ENCODE measurements at places on chromosomes 3 and 15.

DNA sequence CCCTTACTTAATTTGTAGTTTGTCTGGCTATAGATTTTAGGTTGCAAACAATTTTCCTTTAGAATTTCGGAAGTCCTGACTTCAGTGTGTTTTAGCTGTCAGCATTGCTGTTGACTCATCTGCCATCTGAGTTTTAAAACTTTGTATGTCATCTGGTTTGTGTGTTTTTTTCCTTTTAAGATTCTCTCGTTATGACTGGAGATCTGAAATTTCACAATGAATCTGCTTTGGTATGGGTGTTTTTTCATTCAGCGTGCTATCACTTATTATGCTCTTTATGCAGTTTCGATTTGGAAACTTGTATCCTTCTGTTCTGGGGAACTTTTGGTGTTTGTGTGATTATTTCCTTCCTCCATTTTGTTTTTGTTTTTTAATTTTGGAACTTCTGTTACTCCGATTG lies 53.7 kb upstream of the ZNF280D start:
- DNase-seq: no peak

DNA sequence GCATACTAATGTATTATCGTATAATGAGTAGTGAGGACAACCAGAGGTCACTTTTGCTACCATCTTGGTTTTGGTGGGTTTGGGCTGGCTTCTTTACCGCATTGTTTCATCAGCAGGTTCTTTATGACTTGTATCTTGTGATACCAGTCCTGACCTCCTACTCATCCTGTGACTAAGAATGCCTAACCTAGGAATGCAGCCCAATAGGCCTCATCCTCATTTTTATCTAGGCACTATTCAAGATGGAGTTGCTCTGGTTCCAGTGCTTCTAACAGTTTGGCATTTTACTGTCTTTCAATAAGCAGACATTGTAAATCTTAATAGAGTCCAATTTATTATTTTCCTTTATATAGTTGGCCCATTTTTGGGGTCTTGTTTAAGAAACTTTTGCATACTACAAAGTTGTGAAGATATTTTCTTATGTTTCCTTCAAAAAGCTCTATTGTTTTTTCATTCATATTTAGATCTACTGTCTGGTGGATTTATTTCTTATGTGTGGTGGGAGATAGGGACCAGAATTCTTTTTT lies 60.8 kb upstream of the RNU6-1 start:
- no peak for DNase-seq

GRCh38 chr15:78104566-78105475 lies 12.5 kb downstream of the SH2D7 start:
- no peak for DNase-seq

DNA sequence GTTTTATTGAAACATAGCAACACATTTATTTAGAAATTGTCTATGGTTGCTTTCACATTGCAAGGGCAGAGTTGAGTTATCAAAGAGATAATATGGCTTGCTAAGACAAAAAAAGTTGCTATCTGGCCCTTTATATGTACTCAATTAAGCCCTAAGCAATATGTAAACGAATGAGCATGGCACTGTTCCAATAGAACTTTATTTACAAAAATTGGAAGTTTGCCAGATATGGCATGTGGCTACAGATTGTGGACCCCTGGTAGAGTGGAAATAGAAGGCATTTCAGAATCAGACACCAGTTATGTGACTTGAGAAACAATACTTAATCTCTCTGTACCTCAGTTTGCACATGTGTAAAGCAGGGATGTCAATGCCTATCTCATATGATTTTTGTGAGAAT lies 515.6 kb upstream of the SGO1 start:
- DNase-seq: no peak

DNA sequence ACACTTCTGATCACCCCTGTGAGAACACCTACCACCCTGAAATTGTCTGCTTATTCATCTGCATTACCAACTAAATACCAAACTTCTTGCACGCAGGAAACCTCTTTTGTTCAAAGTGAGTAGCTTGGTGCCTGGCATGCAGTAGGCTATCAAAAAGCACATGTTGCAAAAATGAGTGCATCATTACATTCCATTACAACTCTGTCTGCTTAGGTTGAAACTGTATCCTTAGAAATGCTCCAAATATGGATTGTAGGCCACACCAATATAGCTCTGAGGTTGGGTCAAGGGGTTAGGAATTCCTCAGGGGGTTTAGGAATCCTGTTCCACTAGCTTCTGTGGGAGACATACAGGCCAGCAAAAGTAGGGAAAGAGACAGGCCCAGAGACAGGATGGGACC lies 107.2 kb downstream of the THRB start:
- no peak for DNase-seq

DNA sequence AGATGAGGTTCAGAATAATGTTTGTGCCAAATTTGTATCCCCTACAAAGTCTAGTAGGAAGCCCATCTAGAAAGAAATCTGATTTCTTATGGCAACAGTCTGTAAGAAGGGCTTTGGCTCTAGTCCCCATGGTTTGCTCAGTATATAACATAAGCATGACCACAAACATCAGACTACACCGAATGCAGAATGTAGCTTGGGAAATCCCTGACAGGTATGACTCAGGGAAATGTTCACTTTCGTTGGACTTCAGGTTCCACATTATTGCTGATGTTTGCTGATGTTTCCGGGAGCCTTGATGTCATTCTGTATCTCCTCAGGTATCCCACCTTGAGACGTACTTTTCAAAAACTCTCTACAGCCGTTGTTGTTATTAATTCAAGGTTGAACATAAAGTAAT lies 304.4 kb upstream of the TGFBR2 start:
- no peak for DNase-seq

GRCh38 chr15:64690578-64691296 lies 84.7 kb downstream of the RBPMS2 start:
- DNase-seq: no peak

DNA sequence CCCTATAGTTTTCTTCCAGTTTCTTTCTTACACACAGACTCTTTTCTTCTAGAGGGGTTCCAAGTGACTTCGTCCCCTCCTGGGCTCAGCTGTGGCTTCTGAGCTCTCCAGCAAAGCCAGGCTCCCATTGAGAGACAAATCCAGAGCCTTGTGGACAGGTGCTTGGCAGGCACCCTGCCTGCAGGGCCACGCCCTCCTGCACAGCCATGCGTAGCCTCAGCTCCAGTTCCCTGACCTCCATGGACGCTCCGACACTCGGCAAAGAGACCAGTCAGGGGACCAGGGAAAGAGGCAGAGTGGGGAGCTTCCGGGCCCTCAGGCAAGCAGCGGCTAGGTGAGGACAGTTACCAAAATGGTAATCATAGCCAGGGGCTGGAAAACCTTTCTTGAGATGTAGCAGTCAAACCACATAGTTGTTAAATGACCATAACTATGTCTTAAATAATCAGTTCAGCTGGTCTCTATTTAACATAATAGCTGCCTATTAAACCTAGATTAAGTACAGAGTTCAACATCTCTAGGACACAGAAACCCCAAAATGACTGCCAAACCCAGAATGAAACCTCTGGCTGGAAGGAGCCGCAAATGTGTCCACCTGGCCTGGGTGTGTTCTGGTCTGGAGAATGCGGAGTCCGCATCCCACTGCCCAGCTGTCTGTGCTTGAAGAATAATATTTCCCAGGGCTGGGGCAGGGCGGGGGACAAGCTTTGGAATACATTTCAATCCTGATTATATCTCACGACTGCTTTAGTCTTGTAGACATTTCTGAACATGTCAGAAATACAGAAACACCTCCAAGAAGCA lies 69.3 kb upstream of the RGMA start:
- DNase-seq: no peak

DNA sequence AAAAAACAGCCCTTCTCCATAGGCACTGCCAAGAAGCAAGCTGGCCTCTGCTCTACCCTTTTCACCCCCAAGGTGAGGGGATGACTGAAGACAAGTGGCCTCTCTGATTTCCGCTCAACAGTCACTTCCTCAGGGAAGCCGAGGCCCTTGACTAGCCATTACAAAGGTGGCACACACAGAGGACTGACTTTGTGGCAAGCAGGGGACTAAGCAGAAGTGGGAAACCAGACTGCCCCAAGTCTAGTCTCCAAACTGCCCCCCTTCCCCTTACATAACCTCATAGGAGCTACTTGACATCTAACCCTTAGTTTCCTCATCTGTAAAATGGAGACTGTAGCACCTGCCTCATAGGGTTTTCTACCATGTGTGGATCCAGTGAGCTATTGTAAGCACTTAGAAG lies 118.9 kb downstream of the FOXP1 start:
- no peak for DNase-seq

- DNase-seq: no peak
Observed at GRCh38 chr3:160921020-160921635, 165.1 kb downstream of the PPM1L start.

DNA sequence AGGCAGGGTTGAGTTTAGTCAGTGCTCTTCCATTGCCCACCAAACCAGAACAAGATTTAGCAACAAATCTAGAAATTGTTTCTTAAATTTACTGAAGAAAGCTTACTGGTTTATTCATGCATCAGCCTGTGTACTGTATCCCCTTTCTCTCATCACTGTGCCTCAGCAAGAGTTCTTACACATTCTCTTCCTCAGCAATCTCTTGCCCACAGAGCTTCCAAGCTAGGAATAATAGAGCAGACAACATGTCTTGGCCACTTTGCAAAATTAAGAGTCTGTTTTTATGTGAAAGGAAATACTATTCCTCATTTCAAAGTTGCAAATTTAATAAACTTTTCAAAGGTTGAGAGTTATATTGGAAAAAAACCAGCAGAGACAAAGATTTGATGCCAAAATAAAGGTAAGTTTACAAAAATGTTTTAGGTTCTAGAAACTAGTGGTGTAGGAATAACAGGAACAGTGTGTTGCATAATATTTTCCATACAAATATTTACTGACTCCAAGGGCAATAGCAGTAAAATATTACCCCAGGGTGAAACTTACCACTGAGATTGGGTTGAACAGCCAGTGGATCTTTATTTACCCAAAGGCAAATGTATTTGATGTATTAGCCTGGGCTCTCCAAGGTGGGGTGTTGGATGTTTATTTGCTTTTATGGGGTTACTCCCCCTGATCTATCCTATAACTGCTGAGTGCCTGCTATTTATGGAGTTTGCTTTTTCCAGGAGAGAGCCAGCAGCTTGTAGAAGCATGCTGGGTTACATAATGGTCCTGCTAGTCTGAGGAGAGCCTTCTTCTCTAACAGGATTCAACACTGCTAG lies 276.7 kb downstream of the ADAMTSL3 start:
- DNase-seq: no peak

GRCh38 chr3:21877214-21877754 lies 126.3 kb upstream of the ZNF385D start:
- no peak for DNase-seq

DNA sequence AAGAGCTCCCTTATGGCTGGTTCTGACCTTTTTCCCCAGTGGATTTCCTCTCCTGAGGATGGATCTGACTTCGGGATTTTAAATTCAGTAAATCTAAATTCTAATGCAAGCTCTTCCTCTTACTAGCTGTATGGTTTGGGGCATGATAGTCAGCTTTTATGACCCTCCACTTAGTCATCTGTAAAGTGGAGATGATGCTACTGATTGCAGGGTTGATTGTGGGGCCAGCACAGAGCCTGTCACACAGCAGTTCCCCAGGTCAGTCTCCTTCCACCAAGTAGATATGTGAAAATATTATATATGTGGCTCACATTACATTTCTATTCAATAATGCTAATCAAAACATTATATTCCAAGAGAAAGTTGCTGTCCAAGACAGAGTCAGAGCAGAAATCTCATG lies 141.3 kb upstream of the UBE2E1 start:
- DNase-seq: no peak

DNA sequence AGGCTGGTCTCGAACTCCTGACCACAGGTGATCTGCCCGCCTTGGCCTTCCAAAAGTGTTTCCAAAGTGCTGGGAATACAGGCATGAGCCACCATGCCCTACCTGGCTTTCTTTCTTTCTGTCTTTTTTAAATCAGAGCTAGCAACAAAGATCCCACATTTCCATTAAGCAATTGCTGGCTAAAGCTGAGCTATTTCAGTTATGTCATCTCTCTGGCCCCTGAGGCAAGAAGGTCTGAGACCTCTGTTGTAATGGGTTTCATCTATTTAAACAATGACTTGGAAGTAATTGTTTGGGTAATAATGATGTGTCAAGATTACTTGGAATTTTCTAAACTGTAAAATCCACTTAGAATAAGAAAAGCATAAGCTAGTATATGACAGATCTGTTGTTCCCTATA lies 30.2 kb upstream of the CRBN start:
- no peak for DNase-seq

GRCh38 chr3:38125305-38126120 lies 11.4 kb downstream of the ACAA1 start:
- no peak for DNase-seq

- DNase-seq: no peak
Observed at GRCh38 chr3:157844800-157845565, 261.2 kb downstream of the SHOX2 start.

- no peak for DNase-seq
Observed at GRCh38 chr3:194221336-194221735, 85.4 kb downstream of the HES1 start.

DNA sequence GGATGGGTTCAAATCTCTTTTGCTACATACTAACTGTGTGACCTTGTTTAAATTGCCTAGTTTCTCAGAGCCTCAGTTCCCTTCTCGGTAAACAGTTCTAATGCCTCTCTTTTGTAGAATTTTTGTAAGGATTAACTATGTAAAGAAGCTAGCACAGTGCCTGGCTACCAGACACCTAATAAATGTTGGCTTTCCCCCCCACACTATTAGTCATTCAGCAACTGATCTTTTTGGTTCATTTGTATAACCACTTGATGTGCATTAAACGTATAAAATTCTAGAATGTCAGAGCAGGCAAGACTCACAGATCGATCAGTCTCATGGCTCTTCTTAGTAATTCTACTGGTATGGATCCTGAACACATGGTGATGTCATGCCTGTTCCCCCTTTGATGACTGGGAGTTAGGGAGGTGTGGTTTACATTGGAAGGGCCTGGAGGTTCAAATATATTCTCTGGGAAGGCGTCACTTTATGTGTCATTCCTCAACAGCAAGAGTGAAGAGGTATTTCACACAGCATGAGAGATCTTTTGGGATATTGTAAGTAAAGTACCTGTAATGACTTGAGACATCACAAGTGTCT lies 6.5 kb downstream of the TAGLN3 start:
- DNase-seq: no peak

GRCh38 chr3:10570196-10570946 lies 65.0 kb upstream of the ATP2B2 start:
- DNase-seq: peak; percentile 47

GRCh38 chr15:76663529-76663928 lies 241.6 kb downstream of the SCAPER start:
- no peak for DNase-seq

GRCh38 chr15:100740138-100740537 lies 137.7 kb downstream of the ASB7 start:
- DNase-seq: no peak

- no peak for DNase-seq
Observed at GRCh38 chr3:128495435-128495970, 2.5 kb upstream of the GATA2 start.

- DNase-seq: no peak
Observed at GRCh38 chr3:8757551-8758518, 11.6 kb downstream of the OXTR start.

DNA sequence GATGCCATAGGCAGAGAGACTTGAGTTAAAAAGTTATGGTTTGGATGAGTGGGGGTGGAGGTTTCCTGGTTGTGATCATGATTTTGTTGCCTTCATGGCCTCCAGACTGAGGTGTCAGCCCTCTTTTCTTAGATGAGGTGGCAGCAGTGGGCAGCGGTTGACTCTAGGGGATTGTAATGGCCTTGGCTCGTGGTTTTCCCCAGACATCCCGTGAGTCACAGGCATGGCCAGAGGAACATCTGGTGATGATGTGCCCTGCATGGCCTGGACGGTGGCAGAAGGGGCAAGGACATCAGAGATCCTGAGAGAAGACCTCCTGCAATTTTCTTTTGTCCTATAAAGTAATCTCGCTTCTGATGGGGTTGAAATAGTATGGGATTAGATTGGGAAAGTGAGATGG lies 12.4 kb downstream of the RETNLB start:
- no peak for DNase-seq
